ENCODE measurements at places on chromosomes 1 and 21.

- no peaks in the 10 kb centered on the region for H3K36me3 ChIP-seq
- H3K27ac ChIP-seq = no peak overlapping the region
- DNase-seq = no peak
- no peaks in the 10 kb centered on the region for H3K4me1 ChIP-seq
Observed at GRCh38 chr1:34267326-34267725, 90.6 kb downstream of the C1orf94 start.

- H3K27me3 ChIP-seq = peaks cover 72% of the 10 kb centered on the region
- H3K4me3 ChIP-seq = peak overlapping the region; percentile 83
- H3K27ac ChIP-seq = no peak overlapping the region
- H3K36me3 ChIP-seq = peaks cover 4% of the 10 kb centered on the region
- DNase-seq = peak; percentile 66
Observed at GRCh38 chr1:10867138-10867721, 70.8 kb upstream of the CASZ1 start.

GRCh38 chr1:205764578-205764977 lies 10.7 kb downstream of the RAB29 start:
- no peak overlapping the region for H3K4me3 ChIP-seq
- H3K27me3 ChIP-seq = no peaks in the 10 kb centered on the region
- no peaks in the 10 kb centered on the region for H3K36me3 ChIP-seq
- no peak overlapping the region for H3K27ac ChIP-seq

DNA sequence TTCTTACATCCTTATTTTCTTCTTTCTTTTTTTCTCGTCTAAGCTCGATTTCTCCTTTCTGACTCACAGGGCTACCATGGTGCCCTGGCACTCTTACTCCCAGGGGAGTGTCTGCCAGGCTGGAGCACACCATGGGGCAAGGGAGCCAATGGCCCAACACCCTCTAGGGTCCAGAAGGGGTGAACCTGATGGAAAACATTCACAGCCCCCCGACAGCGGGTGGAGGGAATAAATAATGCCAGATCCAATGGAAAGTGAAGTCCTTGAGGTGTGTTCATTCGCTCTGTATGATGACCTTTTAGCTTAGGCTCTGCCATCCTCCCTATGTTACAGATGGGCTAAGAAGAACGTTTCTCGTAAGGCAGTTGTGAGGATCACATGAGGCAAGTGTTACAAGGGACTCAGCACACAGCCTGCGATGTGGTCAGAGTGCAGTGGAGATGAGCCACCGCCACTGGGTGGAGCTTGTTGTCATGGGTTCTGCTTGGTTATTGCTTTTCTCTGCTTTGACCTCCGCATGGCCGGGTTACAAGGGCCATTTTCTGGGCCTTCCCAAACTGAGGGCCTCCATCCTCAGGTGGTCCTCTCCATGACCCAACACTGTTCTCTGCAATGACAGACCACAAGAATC lies 3.5 kb upstream of the FCMR start:
- H3K36me3 ChIP-seq = peaks cover 2% of the 10 kb centered on the region
- peaks cover 21% of the 10 kb centered on the region for H3K4me1 ChIP-seq

GRCh38 chr1:214638997-214639396 lies 36.0 kb downstream of the CENPF start:
- H3K27ac ChIP-seq = peak overlapping the region; percentile 63
- DNase-seq = no peak
- H3K36me3 ChIP-seq = no peaks in the 10 kb centered on the region
- no peaks in the 10 kb centered on the region for H3K27me3 ChIP-seq
- peaks cover 17% of the 10 kb centered on the region for H3K4me1 ChIP-seq
- no peak overlapping the region for H3K4me3 ChIP-seq

DNA sequence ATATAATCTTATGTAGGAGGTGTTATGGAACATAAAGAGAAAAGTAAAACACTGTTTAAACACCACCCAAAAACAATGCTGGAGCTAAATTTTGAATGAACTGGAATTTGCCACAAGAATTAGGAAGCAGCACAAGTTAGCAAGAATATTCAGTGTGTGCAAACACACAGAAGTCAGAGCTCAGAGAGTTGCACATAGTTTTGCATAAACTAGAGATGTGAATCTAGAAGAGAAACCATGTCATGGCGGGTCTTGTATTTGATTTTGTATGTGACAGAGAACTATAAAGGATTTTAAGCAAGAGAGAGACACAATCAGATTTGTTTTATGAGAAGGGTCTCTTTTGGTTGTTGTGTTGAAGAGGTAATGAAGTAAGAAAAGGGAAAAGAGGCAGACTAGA lies 38.2 kb downstream of the SELENOF start:
- DNase-seq = no peak
- peaks cover 5% of the 10 kb centered on the region for H3K36me3 ChIP-seq
- H3K27ac ChIP-seq = no peak overlapping the region
- no peak overlapping the region for H3K4me3 ChIP-seq
- H3K27me3 ChIP-seq = no peaks in the 10 kb centered on the region

DNA sequence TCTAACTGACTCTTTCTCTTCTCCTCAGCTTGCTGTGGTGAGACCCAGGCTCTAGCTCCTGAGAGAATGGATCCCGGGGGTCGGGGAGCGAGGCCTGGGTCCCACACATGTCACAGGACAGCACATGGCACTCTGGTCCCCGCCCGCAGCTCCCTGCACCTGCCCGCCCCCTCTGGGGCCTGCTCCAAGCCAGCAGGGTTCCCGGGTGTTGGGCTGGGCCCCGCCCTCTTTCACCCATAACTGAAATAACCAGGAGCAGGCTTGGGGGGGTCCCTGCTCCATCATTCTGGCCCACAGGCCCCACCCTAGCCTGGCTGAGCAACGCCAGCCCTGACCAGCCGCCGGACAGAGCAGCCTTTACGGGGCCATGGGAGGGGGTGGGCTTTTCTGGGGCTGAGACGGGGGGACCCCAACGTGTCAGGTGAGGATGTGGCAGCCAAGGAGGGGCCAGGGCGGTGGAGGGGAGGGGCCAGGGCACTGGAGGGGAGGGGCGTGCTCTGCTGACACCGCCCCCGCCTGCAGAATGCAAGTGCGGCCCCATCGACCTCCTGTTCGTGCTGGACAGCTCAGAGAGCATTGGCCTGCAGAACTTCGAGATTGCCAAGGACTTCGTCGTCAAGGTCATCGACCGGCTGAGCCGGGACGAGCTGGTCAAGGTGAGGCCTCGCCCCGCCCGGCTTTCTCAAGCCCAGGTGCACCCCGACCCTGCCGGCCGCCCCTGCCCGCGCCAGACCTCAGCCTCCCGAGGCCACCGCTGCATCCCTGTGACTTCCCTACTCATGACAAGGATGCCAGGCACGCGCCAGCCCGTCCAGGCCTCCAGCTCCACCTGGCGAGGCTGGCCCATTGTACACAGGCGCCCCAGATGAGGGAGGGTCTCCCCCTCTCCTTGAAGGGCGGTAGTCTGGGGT lies 19.4 kb downstream of the COL6A1 start:
- no peaks in the 10 kb centered on the region for H3K27me3 ChIP-seq
- no peak overlapping the region for H3K27ac ChIP-seq
- DNase-seq = no peak
- peaks cover 3% of the 10 kb centered on the region for H3K4me1 ChIP-seq

GRCh38 chr1:84539972-84540371 lies 33.6 kb upstream of the GNG5 start:
- H3K36me3 ChIP-seq = peaks cover 7% of the 10 kb centered on the region
- H3K4me3 ChIP-seq = no peak overlapping the region
- no peak overlapping the region for H3K27ac ChIP-seq
- DNase-seq = no peak
- H3K4me1 ChIP-seq = peaks cover 16% of the 10 kb centered on the region
- H3K27me3 ChIP-seq = no peaks in the 10 kb centered on the region

DNA sequence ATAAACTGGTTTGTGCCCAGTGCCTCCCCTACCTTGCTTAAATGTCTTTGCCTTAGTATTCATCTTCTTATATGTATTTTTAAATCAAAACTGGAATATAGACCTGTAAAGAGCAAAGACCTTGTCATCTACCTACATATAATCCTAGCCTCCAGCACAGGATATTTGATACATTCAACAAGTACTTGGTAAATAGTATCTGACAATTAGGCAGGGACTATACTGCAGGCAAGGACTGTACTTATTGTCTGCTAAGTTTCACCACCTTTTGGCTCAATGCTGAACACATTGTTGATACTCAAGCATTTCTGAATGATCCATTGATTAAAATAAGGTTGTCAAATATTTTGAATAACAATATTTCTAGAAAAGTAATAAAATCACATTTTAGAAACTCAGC lies 96.4 kb downstream of the PKN2 start:
- no peak for DNase-seq
- no peaks in the 10 kb centered on the region for H3K27me3 ChIP-seq
- no peak overlapping the region for H3K4me3 ChIP-seq
- H3K4me1 ChIP-seq = peaks cover 15% of the 10 kb centered on the region

- DNase-seq = no peak
- peaks cover 27% of the 10 kb centered on the region for H3K4me1 ChIP-seq
- H3K27ac ChIP-seq = no peak overlapping the region
Observed at GRCh38 chr21:44943005-44943685, 3.3 kb downstream of the SLX9 start.

- no peak for DNase-seq
- no peaks in the 10 kb centered on the region for H3K27me3 ChIP-seq
- peaks cover 3% of the 10 kb centered on the region for H3K4me1 ChIP-seq
- H3K4me3 ChIP-seq = no peak overlapping the region
Observed at GRCh38 chr1:1334835-1335234, 3.8 kb downstream of the TAS1R3 start.

GRCh38 chr1:207754974-207755700 lies 3.3 kb downstream of the CD46 start:
- no peaks in the 10 kb centered on the region for H3K27me3 ChIP-seq
- peaks cover 55% of the 10 kb centered on the region for H3K4me1 ChIP-seq
- DNase-seq = no peak
- no peak overlapping the region for H3K4me3 ChIP-seq
- peak overlapping the region; percentile 92 for H3K27ac ChIP-seq
- peaks cover 7% of the 10 kb centered on the region for H3K36me3 ChIP-seq

DNA sequence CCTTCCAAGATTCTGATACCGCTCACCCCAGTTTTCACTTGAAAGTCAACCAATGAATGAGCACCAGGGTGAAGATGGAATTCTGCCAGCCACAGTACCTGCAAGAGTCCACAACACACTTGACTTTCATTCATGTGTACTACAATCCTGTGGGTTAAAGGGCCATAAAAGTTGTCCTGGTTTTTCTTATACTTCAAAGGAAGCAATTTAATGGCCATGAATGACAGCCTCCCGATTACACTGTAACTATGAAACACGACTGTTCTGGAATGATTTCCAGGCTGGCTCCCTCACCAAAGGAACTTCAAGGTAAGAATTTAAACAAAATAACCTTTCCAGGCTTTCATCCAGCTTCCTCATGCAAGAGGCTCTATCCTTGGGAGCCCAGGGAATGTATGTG lies 502.8 kb downstream of the SMYD3 start:
- no peaks in the 10 kb centered on the region for H3K36me3 ChIP-seq
- H3K27me3 ChIP-seq = no peaks in the 10 kb centered on the region
- H3K4me1 ChIP-seq = no peaks in the 10 kb centered on the region
- DNase-seq = no peak

DNA sequence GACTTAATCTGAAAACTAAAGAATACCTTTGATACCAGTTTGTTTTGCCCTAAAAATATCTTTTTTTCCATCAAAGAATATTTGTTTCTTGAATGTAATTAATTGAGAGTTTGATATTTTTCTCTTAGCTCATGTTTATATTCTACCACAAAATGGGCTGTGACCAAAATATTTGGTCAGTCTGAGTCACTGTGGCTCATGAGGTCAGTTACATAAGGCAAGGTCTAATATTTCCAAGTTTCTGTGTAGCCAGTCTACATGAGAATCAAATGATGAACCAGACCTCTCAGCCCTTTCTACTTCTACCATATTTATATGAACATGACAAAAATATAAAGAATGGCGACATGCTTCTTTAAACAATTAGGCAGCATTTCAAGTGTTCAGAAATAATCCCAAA lies 83.0 kb upstream of the IVNS1ABP start:
- H3K4me3 ChIP-seq = no peak overlapping the region
- peaks cover 2% of the 10 kb centered on the region for H3K36me3 ChIP-seq
- peaks cover 16% of the 10 kb centered on the region for H3K4me1 ChIP-seq
- H3K27me3 ChIP-seq = peaks cover 9% of the 10 kb centered on the region
- no peak for DNase-seq
- H3K27ac ChIP-seq = no peak overlapping the region

- H3K4me1 ChIP-seq = no peaks in the 10 kb centered on the region
- no peak overlapping the region for H3K27ac ChIP-seq
- DNase-seq = no peak
- H3K4me3 ChIP-seq = no peak overlapping the region
- H3K27me3 ChIP-seq = peaks cover 16% of the 10 kb centered on the region
Observed at GRCh38 chr1:231428377-231428776, 6.3 kb upstream of the EGLN1 start.

DNA sequence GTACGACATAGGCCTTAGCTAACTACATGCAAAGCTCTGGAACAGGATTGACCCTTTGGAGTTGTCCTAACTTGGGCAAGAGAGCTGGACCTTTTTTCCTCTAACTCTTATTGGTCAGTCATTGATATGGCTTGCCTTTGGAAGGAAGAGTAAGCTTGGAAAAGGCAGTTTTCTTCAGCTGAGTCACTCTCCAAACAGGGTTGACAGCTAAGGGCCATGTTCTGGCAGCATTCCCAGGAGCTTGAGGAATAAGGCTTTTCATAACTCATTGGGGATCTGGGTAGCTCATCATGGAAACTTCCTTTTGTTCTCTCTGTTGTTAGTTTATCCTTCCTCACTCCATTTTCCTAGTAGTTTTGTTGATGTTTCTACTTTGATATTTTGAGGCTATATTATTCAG lies 14.5 kb upstream of the ERRFI1 start:
- H3K27me3 ChIP-seq = peaks cover 7% of the 10 kb centered on the region
- H3K27ac ChIP-seq = no peak overlapping the region
- no peak for DNase-seq
- peaks cover 4% of the 10 kb centered on the region for H3K36me3 ChIP-seq
- peaks cover 3% of the 10 kb centered on the region for H3K4me1 ChIP-seq

DNA sequence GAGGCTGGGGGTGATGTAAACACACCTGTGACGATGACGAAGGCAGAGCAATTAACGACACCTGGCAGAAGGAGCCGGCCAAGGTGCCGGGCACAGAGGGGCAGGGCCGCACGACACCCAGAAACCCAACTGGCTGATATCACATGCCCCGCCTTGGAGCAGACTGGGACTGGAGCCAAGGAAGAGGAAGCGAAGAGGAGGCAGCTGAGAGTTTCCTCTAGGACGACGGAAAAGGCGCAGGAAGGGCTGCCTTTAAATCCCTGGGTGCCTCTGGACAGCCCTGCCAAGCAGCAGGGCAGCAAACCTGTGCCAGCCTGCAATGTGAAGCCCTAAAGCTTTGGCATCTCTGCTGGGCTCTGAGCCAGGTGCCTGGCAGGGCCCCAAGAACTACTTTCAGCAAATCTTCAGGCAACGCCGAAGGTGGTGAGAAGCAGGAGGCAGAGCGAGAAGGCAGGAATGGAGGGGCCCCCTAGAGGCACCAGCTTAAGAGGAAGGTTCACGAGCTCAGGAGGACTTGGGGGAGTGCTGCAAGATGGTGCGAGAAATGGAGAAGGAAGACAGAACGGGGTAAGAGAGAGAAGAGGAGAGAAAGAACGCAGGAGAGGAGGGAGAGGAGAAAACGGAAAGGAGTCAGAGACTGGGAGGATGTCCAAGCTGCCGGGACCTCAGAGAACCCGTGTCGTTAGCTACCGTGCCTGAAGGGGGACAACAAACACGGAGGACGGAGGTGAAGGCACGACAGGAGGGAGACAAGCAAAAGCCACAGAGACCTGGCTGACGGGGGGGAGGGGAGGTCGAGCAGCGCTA lies 25.3 kb upstream of the PEF1 start:
- H3K4me1 ChIP-seq = peaks cover 15% of the 10 kb centered on the region
- peak overlapping the region; percentile 68 for H3K27ac ChIP-seq

GRCh38 chr1:94416901-94417727 lies 1.1 kb upstream of the ABCD3 start:
- H3K4me3 ChIP-seq = no peak overlapping the region
- no peak overlapping the region for H3K27ac ChIP-seq
- DNase-seq = no peak
- H3K27me3 ChIP-seq = peaks cover 13% of the 10 kb centered on the region

GRCh38 chr1:70434253-70434859 lies 23.3 kb downstream of the CTH start:
- H3K27ac ChIP-seq = no peak overlapping the region
- H3K4me1 ChIP-seq = no peaks in the 10 kb centered on the region
- no peak overlapping the region for H3K4me3 ChIP-seq
- DNase-seq = no peak
